ENCODE measurements at places on chromosomes 4 and X. TPM values are rescaled to one million over a fixed set of nuclear protein-coding genes. Genes with fewer than 3 reads are reported as not detected.
A peak's percentile ranks its signal among the peaks of the same experiment; 100 is the strongest.

GRCh38 chrX:104659005-104659744 lies 93.2 kb downstream of the IL1RAPL2 start:
- H3K27me3 ChIP-seq = no peaks in the 10 kb centered on the region
- H3K4me1 ChIP-seq = no peaks in the 10 kb centered on the region
- no peak overlapping the region for H3K4me3 ChIP-seq
- no peak for DNase-seq

DNA sequence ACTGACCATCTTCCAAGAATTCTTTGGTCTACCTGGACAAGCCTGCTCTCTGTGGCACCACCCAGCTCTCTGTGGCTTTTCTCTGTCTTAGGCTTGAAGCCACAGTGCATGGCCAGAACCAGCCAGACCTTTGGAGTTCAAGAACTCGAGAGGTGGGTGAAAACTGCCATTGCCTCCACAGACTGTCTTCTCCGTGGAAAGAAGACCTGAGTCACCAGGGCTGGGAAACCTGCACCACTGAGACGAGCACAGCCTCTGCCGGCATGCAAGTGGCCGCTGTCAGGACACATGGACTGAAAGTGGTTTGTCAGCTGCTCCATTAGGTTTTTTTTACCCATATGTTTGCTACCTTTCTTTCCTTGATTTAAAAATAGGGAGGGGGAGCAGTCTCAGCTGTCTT lies 74.5 kb downstream of the MGST2 start:
- no peaks in the 10 kb centered on the region for H3K27me3 ChIP-seq
- peak; percentile 42 for DNase-seq
- no peaks in the 10 kb centered on the region for H3K36me3 ChIP-seq
- H3K27ac ChIP-seq = no peak overlapping the region
- peaks cover 24% of the 10 kb centered on the region for H3K4me1 ChIP-seq
- no peak overlapping the region for H3K4me3 ChIP-seq

- H3K27me3 ChIP-seq = no peaks in the 10 kb centered on the region
- no peak for DNase-seq
- no peak overlapping the region for H3K27ac ChIP-seq
- H3K4me3 ChIP-seq = no peak overlapping the region
- no peaks in the 10 kb centered on the region for H3K36me3 ChIP-seq
Observed at GRCh38 chr4:148415500-148415899, 26.7 kb downstream of the NR3C2 start.

- H3K27ac ChIP-seq = no peak overlapping the region
- DNase-seq = no peak
- H3K36me3 ChIP-seq = no peaks in the 10 kb centered on the region
- H3K4me3 ChIP-seq = no peak overlapping the region
- H3K27me3 ChIP-seq = peaks cover 2% of the 10 kb centered on the region
Observed at GRCh38 chr4:15291122-15291521, 136.7 kb upstream of the C1QTNF7 start.

The DMD gene
- total RNA-seq = 19.6 TPM

The BRS3 gene
- not detected for total RNA-seq

The PDZD4 gene
- 68.3 TPM for total RNA-seq
